ENCODE measurements at places on chromosomes 5 and 9.

GRCh38 chr5:151469386-151469785 lies 22.0 kb downstream of the SLC36A1 start:
- DNase-seq, result no peak

DNA sequence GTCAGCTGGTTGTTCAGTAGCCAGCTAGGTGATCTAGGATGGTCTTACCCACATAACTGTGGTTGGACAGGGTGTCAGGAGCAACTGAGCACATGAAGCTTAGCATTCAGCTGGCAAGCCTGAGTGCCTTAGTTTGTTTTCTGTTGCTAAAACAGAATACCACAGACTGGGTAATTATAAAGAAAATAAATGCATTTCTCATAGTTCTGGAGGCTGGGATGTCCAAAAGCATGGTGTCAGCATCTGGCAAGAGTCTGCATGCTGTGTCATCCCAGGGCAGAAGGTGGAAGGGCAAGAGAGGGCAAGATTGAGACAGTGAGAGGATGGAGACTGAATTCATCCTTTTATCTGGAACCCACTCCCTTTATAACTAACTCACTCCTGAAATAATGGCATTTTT lies 921.5 kb downstream of the TLE4 start:
- DNase-seq, result no peak

- no peak for DNase-seq
These were observed 293.9 kb downstream of the ZSWIM6 start for GRCh38 chr5:61625681-61626621.

DNA sequence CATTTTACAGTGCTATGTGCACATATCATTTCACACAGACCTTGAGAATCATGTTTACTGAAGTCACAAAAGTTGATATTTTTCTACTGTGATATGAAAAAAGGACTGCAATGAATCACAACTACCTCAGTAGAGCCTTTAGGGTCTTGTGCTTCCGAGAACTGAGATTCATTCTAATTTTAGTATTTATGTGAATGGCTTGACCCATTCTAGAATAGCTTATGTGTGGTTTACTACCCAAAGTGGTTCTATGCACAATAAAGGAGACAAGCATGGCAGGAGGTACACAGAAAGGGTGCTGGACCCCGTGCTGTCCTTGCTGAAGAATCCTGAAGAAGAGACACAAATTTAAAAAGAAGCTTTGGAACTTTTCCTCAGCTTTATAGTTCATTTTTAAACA lies 28.2 kb downstream of the MEF2C start:
- no peak for DNase-seq

DNA sequence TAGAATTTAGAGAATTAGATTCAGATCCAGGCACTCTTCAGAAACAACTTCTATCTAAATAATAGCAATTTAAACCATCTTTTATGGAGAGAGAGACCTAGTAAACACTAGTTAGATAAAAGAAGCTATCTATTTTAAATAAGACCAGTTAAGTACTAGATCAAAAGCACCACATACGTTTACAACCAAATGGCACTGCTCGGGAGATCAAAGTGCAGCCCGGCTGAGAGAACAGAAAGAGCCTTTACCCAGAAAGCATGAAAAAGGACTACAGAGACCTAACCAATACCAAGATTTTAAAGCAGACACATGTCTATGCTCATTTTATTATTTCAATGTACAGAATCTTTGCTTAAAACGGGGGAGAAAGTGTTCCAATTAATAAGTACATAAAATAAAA lies 30.8 kb downstream of the LIX1 start:
- no peak for DNase-seq

DNA sequence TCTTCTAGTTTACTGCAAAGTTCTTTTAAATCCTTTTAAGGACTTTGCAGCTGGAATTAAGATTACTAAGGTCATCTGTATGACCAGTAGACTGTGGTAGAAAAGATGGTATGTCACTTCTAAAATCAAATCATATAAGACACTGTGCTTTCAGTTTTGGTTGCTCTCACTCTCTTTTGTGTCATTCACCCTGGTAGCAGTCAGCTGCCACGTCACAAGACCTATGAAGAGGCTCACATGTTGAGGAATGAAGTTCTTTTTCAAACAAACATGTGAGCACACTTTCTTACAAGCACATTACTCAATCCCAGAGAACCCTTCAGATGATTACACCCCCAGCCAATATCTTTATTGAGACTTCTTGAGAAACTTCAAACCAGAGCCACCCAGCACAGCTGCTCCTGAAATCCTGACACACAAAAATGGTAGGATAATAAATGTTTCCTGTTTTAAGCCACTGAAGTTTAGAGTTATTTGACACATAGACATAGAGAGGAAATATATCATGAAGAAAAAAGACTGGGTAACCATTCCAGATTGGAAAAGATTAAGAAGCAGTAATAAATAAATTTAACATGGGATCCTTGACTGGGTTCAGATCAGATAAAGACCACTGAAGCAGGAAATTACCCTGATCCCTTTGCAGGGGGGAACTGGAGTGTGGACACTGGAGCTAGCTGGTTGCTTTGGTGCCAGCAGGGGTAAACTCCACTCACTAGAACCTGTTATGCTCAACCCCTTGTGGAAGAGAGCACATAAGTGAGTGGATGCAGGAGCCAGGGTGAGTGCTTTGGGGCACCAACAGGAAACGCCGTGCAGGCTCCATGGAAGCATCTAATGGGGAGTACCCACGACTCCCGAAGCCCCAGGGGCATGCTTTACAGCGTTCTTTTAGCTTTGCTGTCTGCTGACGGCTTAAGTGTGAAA lies 64.1 kb downstream of the SLCO4C1 start:
- no peak for DNase-seq

DNA sequence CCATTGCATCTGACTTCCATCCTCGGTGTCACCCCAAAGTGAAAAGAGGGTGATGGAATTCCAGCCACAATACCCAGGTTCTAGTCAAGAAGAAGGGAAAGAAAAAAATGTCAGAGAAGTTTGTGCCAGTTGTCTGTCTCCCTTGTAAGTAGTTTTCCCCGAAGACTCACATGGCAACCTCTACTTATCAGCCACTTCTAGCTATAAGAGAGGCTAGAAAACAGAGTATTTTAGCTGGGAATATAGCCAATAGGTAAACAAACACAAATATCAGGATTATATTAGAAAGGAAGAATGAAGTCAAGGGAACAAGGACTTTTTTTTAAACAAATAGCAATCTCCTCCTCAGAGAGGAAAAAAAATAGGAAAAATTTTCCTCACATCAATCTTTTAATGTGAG lies 12.2 kb upstream of the ISL1 start:
- DNase-seq, result no peak

- DNase-seq, result no peak
These were observed 47.9 kb upstream of the TMEM215 start for GRCh38 chr9:32735476-32735875.

GRCh38 chr5:111345731-111346130 lies 121.5 kb downstream of the CAMK4 start:
- DNase-seq, result no peak

GRCh38 chr9:91419222-91420191 lies 4.1 kb downstream of the NFIL3 start:
- no peak for DNase-seq

GRCh38 chr5:14768508-14769365 lies 102.8 kb downstream of the ANKH start:
- no peak for DNase-seq

DNA sequence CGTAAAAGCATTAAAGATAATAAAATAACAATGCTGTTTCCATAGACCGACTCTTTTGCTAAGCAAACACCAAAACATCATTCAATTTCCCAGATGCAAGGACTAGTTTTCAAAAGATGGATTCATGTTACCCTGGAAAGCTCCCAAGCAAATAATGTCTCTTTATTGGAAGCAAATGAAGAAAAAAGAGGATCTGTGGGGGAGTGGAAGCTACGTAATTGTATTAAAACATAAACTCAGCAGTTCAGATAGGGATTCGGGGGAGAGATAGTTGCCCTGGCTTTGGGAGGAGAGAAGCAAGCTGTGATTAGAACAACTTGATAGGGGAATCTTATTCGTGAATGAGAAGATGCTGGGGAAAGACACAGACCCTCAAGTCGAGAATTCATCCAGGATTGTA lies 491.0 kb upstream of the CLINT1 start:
- no peak for DNase-seq

DNA sequence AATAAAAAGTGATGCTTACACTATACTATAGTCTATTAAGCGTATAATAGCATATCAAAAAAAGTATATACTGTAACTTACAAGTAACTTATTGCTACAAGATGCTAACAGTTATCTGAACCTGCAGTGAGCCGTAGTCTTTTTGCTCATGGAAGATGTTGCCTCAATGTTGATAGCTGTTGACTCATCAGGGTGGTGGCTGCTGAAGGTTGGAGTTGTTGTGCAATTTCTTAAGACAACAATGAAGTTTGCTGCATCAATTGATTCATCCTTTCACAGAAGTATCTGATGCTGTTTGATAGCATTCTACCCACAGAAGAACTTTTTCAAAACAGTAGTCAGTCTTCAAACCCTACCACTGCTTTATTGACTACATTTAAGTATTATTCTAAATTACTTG lies 7.8 kb upstream of the C9orf40 start:
- DNase-seq, result no peak
